ENCODE measurements at places on chromosomes 12 and 14. TPM values are rescaled to one million over a fixed set of nuclear protein-coding genes. Genes with fewer than 3 reads are reported as not detected.

DNA sequence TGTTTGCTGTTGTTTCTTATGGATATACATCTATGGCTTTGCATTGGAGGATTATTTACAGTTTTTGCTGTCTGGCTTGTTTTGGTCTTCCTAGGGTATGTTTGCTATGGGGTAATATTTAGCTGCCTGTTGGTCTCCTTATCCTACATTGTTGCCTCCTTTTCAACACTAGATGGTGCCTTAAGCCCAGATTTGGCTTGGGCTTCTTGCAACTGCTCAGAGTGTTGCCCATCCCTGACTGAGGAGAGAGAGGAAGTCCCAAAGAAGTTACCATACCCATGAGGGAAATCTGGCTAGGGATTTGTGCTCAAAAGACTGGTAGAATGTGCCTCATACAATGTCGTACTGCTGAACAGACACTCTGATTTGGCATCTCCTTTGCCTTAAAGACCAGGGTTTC, 94.6 kb upstream of the MUCL1 start:
- no peak overlapping the region for H3K4me3 ChIP-seq
- peaks cover 2% of the 10 kb centered on the region for H3K27me3 ChIP-seq

- no peak overlapping the region for H3K27ac ChIP-seq
- peaks cover 7% of the 10 kb centered on the region for H3K27me3 ChIP-seq
- DNase-seq = no peak
- H3K36me3 ChIP-seq = no peaks in the 10 kb centered on the region
- H3K4me3 ChIP-seq = no peak overlapping the region
Measured at GRCh38 chr14:99382071-99382470, 98.6 kb downstream of the SETD3 start.

DNA sequence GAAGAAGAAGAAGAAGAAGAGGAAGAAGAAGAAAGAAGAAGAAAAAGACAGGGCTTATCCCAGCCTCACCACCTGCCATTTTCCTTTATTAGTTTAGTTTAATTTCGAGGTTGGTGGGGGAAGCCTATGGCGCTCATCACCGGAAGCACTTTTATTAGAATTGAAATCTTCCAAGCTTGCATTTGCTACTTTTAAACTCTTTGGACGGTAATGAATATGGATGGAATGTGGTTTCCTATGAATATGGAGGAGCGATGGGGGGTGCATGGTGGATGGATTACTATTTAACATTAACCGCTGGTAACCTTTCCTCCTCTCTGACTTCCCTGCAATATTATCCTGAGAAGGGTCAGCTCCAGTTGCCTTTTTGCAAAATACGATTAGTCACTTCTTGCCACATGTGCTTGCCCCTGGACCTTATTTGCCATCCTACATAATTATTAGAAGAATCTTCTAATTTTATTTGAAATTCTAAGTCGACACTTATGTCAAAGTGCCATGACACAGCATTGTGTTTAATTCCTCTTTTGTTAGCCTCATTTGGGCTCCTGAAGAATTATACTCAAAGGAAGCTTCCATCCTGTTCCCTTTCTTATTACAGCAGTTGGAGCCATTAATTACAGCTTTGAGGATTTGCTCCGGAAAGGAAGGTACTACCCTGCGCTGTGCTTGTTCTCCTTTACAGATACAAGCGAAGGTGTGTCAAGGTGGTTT, 424.5 kb downstream of the VRK1 start:
- H3K4me1 ChIP-seq = peaks cover 3% of the 10 kb centered on the region
- no peaks in the 10 kb centered on the region for H3K36me3 ChIP-seq
- H3K27me3 ChIP-seq = no peaks in the 10 kb centered on the region
- no peak for DNase-seq
- no peak overlapping the region for H3K4me3 ChIP-seq

DNA sequence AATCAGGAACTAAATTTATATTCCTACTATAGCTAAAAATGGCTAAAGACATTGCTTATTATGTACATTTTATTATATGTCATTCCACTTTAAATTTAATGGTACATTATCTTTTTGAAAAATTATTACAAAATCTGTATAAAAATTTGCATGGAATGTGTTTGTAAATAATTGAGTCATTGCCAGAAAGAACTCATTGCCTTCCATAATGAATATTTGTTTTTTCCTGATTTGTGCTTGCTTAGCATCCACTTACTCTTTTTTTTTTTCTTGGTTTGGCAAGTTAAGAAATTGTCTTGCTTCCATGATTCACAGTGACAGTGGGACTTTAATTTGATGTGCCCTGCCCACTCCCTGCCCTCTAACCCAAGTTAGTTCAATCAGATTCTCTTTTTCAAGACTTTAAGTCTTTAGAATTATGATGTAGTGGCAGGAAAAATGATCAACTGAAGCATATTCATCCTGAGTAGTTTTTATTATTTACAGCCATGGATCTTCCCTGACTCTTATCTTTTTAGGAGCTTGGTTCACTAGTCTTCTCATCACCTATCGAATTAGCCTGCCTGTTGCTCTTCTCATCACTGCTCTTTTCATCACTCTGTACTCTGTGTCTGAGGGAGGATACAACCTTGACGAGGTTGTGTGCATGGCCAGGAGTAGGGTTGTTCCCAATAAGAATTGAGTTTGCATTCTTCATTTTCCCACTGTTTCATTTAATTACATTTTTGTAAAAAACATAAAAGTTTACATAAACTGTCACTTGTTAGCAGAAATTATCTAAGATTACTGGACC, 442.0 kb downstream of the BTG1 start:
- no peak for DNase-seq
- H3K4me1 ChIP-seq = no peaks in the 10 kb centered on the region
- no peak overlapping the region for H3K27ac ChIP-seq
- no peak overlapping the region for H3K4me3 ChIP-seq
- H3K36me3 ChIP-seq = no peaks in the 10 kb centered on the region
- no peaks in the 10 kb centered on the region for H3K27me3 ChIP-seq

DNA sequence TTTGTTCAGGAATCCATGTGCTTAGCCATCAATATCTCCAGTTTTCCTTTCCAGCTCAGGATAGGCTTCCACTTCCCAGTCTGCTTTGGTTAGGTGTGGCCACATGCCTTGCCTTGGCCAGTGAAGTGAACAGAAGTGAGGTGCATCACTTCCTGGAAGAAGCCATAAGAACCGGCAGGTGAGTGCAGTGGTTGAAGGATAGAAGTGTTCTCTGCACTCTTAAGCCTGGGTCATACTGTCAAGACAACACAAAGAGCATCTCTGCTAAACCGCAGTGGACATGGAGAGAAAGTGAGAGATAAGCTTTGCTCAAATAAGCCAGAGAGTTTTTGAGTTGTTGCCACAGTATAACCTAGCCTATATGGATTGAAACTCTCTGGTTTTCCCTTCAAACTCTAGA, 11.4 kb downstream of the GNG2 start:
- no peak for DNase-seq
- H3K4me1 ChIP-seq = peaks cover 19% of the 10 kb centered on the region
- H3K4me3 ChIP-seq = no peak overlapping the region
- H3K27me3 ChIP-seq = no peaks in the 10 kb centered on the region
- no peaks in the 10 kb centered on the region for H3K36me3 ChIP-seq
- H3K27ac ChIP-seq = no peak overlapping the region

- H3K27me3 ChIP-seq = no peaks in the 10 kb centered on the region
- no peak overlapping the region for H3K27ac ChIP-seq
- H3K4me3 ChIP-seq = no peak overlapping the region
- no peaks in the 10 kb centered on the region for H3K36me3 ChIP-seq
- peaks cover 15% of the 10 kb centered on the region for H3K4me1 ChIP-seq
Measured at GRCh38 chr14:69084023-69084422, 68.9 kb downstream of the DCAF5 start.

GRCh38 chr12:90773491-90773890, 181.5 kb downstream of the CCER1 start:
- H3K4me1 ChIP-seq = no peaks in the 10 kb centered on the region
- H3K4me3 ChIP-seq = no peak overlapping the region
- no peaks in the 10 kb centered on the region for H3K27me3 ChIP-seq
- DNase-seq = no peak

GRCh38 chr12:120125792-120126634, 9.5 kb upstream of the RAB35 start:
- peaks cover 3% of the 10 kb centered on the region for H3K27me3 ChIP-seq
- peaks cover 3% of the 10 kb centered on the region for H3K36me3 ChIP-seq
- H3K4me3 ChIP-seq = no peak overlapping the region
- no peaks in the 10 kb centered on the region for H3K4me1 ChIP-seq
- DNase-seq = no peak

DNA sequence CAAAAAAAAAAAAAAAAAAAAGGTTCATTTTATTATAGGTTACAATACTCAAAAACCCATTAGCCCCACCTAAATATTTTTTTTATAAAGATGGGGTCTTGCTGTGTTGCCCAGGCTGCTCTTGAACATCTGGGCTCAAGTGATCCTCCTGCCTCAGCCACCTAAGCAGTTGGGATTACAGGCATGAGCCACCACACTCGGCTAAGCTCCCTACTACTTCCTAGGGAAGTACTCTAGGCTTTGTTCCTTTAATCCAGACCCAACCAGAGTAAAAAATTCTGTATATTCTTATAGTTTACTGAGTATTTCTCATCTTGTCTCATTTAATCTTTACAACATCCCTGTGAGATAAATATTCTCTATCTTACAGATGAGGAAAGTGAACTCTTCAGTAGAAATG, 50.7 kb downstream of the RBMS2 start:
- H3K36me3 ChIP-seq = no peaks in the 10 kb centered on the region
- no peaks in the 10 kb centered on the region for H3K4me1 ChIP-seq
- no peak overlapping the region for H3K27ac ChIP-seq
- no peak for DNase-seq
- no peak overlapping the region for H3K4me3 ChIP-seq

DNA sequence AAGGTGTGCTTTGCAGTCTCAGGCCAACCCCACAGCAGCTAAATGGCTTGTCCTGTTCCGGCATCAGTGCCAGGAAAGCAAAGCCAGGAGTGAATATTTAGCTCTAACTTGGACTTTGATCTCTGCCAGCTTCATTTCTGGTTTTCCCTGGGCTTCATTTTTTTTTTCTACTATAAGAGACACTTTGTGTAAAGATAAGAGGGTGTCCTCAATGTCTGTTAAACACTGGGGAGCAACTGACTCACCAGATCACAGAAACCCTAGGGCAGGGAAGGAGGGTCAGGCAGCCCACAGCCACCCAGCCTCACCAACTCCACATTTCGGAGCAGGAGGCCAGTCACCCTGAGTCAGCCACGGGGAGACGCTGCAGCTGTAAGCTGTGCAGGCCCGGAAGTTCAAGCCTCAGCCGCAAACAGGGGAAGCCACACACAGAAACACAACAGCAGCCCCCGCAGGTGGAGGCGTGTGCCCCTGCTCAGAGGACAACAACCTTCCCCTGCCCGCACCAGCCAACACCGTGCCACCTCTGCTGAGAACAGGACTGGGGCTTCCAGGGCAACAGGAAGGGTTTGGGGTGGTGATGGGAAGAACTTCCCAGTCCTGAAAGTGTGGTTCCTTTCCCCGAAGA, 6.3 kb downstream of the TNFRSF1A start:
- no peak for DNase-seq
- H3K27ac ChIP-seq = no peak overlapping the region
- H3K27me3 ChIP-seq = peaks cover 9% of the 10 kb centered on the region
- peak overlapping the region; percentile 35 for H3K4me3 ChIP-seq

GRCh38 chr14:74843653-74844052, 32.3 kb downstream of the PROX2 start:
- no peaks in the 10 kb centered on the region for H3K36me3 ChIP-seq
- peaks cover 2% of the 10 kb centered on the region for H3K27me3 ChIP-seq
- H3K27ac ChIP-seq = no peak overlapping the region
- no peak for DNase-seq

- peak overlapping the region; percentile 95 for H3K4me3 ChIP-seq
- H3K27ac ChIP-seq = peak overlapping the region; percentile 97
- no peaks in the 10 kb centered on the region for H3K36me3 ChIP-seq
- peaks cover 23% of the 10 kb centered on the region for H3K27me3 ChIP-seq
- H3K4me1 ChIP-seq = peaks cover 27% of the 10 kb centered on the region
- peak; percentile 68 for DNase-seq
Measured at GRCh38 chr12:123267991-123268843, 3.4 kb downstream of the CDK2AP1 start.

DNA sequence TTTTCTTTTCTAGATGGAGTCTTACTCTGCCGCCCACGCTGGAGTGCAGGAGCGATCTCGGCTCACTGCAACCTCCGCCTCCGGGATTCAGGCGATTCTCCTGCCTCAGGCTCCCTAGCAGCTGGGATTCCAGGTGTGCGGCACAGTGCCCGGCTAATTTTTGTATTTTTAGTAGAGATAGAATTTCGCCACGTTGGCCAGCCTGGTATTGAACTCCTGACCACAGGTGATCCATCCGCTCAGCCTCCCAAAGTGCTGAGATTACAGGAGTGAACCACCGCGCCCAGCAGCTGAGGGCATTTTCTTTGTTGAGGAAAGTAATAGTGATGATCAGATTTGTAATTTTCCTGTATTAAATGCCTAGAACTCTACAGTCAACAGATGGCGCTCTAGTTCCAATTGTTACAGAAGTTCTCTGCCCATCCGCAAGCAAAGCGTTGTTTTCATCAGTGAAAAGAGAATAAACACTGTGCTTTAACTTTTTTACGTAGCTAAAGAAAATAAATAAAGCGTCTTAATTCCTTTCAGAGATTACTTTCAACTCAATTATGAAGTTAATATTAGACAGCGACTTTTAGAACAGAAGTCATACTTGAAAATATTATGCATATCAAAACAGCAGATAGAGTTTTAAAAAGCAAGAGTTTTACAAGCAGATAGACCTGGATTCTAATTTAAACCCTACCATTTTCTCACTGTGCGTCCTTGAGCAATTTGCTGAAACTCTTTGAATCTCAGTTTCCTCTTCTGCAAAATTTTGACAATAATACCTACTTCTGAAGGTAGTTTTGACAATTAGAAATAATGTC, 335.1 kb downstream of the DUSP6 start:
- no peaks in the 10 kb centered on the region for H3K36me3 ChIP-seq
- H3K4me1 ChIP-seq = no peaks in the 10 kb centered on the region
- no peak overlapping the region for H3K4me3 ChIP-seq

GRCh38 chr12:132160016-132160415, 15.8 kb downstream of the NOC4L start:
- no peaks in the 10 kb centered on the region for H3K36me3 ChIP-seq
- peak; percentile 38 for DNase-seq
- peaks cover 2% of the 10 kb centered on the region for H3K27me3 ChIP-seq
- peak overlapping the region; percentile 59 for H3K27ac ChIP-seq
- peak overlapping the region; percentile 61 for H3K4me3 ChIP-seq

DNA sequence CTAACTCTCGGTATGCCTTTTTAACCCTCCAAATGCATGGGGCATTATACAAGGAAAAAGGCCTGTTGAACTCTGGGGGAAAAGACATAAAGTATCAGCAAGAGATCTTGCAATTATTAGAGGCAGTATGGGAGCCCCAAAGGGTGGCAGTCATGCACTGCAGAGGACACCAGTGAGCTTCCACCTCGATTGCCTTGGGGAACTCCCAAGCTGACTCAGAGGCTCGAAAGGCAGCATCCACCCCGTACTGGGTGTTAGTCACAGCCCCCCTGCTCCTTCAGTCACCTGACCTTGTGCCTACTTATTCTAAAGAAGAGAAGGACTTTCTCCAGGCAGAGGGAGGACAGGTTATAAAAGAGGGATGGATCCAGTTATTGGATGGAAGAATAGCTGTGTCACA, 781.4 kb upstream of the TMEM132C start:
- no peak overlapping the region for H3K4me3 ChIP-seq
- DNase-seq = no peak
- peaks cover 5% of the 10 kb centered on the region for H3K36me3 ChIP-seq
- no peaks in the 10 kb centered on the region for H3K27me3 ChIP-seq

Gene WSCD2
- total RNA-seq = 1.4 TPM

Gene CD163
- total RNA-seq = 20.6 TPM

Gene HHIPL1
- 0.47 TPM for total RNA-seq

Gene CYP46A1
- 2.1 TPM for total RNA-seq

Gene C12orf42
- not detected for total RNA-seq

Gene MYF6
- not detected for total RNA-seq

Gene HRK
- total RNA-seq = 2.4 TPM

Gene FAM181A
- not detected for total RNA-seq

Gene RFLNA
- 36.9 TPM for total RNA-seq
